ENCODE measurements at places on chromosomes 3 and 15. TPM values are rescaled to one million over a fixed set of nuclear protein-coding genes. Genes with fewer than 3 reads are reported as not detected.

The C3orf22 gene
- total RNA-seq, result not detected

The C3orf20 gene
- total RNA-seq, result 0.14 TPM

The ZCWPW2 gene
- total RNA-seq, result 0.43 TPM

The MCTP2 gene
- 312 TPM for total RNA-seq

DNA sequence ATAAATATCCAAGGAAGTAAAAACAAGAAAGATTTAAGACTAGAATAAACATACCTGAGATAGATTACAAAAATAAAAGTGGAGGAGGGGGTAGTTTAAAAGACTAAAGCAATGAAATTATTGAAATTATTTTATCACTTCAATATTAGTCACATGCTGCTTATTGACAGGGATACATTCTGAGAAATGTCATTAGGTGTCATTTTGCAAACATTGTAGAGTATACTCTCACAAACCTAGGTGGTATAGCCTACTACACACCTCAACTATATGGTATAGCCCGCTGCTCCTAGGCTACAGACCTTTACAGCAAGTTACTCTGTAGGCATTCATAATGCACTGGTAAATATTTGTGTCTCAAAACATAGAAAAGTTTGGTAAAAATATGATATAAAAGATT is 77.1 kb upstream of the MLF1 start:
- H3K4me3 ChIP-seq, result no peak overlapping the region
- H3K4me1 ChIP-seq, result no peaks in the 10 kb centered on the region
- H3K27ac ChIP-seq, result no peak overlapping the region
- no peak for DNase-seq
- no peaks in the 10 kb centered on the region for H3K27me3 ChIP-seq

DNA sequence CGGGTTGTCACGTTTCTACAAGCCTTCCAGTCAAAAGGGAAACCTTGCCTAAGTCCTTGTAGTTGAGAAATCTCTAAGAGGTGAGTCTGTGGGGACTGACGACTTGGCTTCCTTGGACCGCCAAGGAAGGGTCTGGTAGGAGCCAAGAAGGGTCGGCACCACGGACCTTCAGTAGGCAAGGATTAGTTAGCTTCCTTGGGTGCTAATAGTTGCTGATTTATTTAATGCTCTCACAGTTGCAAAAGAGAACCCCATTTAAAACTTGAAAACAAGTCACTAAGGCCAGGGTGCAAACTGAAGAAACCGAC is 361 bp upstream of the LCMT2 start:
- peaks cover 5% of the 10 kb centered on the region for H3K36me3 ChIP-seq
- H3K27me3 ChIP-seq, result no peaks in the 10 kb centered on the region

- H3K36me3 ChIP-seq, result no peaks in the 10 kb centered on the region
- peak overlapping the region; percentile 25 for H3K27ac ChIP-seq
- no peaks in the 10 kb centered on the region for H3K27me3 ChIP-seq
- no peak overlapping the region for H3K4me3 ChIP-seq
Observed at GRCh38 chr15:63763476-63764123, 70.1 kb downstream of the HERC1 start.

- peaks cover 21% of the 10 kb centered on the region for H3K27me3 ChIP-seq
- no peak for DNase-seq
- no peak overlapping the region for H3K4me3 ChIP-seq
- H3K4me1 ChIP-seq, result peaks cover 12% of the 10 kb centered on the region
- no peaks in the 10 kb centered on the region for H3K36me3 ChIP-seq
Observed at GRCh38 chr3:9501226-9501625, 52.4 kb downstream of the LHFPL4 start.

GRCh38 chr3:15899388-15899787 is 101.6 kb upstream of the ANKRD28 start:
- no peak overlapping the region for H3K4me3 ChIP-seq
- no peaks in the 10 kb centered on the region for H3K4me1 ChIP-seq
- H3K27ac ChIP-seq, result no peak overlapping the region

Measured in natural killer cell (primary cell).